NCI-H1417 (cell line): ENCODE measurements at places on chromosomes 1 and 21.

- no peak for DNase-seq
Observed at GRCh38 chr1:70314706-70315304, 39.7 kb downstream of the ANKRD13C start.

DNA sequence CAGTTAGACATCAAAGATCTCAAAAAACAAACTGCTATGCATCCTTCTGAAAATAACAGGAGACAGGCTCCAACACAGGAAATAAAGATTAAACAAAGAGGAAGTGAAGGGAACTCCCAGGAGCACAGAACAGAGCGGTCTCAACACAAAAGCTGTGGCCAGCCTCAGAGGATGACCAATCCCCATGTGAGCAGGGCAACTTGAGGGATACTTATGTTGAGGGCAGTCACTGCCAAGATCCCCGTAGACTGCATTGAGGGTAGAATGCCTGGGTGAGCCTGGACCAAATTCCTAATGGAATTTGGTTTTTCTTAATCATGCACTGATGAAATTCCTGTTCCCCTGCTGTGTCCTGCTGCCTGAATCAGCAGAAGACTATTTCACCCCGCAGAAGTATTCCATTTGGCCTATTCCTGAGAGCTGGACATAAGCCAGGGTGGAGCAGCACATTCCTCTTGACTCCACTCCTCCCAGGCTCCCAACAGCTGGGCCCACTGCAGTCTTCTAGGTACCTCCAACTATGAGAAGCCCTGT is 49.0 kb downstream of the JAK1 start:
- DNase-seq, result no peak

GRCh38 chr1:205669341-205670149 is 10.8 kb downstream of the SLC45A3 start:
- DNase-seq, result no peak

GRCh38 chr21:45618287-45618686 is 25.2 kb upstream of the PCBP3 start:
- DNase-seq, result no peak

GRCh38 chr1:183302452-183303322 is 115.5 kb downstream of the NMNAT2 start:
- DNase-seq, result peak; percentile 39

DNA sequence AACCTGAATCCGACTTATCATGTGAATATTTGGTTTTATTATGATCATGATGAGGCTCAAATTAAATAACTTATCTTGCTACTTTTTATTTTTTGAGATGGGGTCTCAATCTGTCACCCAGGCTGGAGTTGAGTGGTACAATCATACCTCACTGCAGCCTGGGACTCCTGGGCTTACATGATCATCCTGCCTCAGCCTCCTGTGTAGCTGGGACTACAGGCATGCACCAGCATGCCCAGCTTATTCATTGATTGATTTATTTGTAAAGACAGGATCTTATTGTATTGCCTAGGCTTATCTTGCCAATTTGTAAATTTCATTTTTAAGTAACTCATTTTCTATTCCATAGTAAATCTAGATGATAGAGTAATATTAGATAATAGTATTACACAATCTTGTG is 84.3 kb downstream of the COL11A1 start:
- DNase-seq, result no peak

DNA sequence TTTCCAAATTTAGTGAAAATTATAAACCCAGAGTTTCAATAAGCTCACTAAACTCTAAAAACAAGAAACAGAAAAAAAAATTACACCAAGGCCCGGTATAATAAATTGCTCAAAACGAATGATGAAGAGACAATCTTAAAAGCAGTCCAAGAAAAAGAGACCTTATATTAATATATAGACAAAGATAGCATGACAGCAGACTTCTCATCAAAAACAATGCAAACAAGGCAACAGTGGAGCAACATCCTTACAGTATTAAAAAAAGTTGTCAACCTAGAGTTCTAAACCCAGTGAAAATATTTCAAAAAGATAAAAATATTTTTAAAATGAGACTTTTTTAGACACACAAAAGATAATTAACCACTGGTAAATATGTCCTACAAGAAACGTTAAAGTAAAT is 46.7 kb downstream of the KIFAP3 start:
- no peak for DNase-seq
